Right renal cortex interstitium (tissue), 3 donors: ENCODE measurements at places on chromosomes 4 and X.

DNA sequence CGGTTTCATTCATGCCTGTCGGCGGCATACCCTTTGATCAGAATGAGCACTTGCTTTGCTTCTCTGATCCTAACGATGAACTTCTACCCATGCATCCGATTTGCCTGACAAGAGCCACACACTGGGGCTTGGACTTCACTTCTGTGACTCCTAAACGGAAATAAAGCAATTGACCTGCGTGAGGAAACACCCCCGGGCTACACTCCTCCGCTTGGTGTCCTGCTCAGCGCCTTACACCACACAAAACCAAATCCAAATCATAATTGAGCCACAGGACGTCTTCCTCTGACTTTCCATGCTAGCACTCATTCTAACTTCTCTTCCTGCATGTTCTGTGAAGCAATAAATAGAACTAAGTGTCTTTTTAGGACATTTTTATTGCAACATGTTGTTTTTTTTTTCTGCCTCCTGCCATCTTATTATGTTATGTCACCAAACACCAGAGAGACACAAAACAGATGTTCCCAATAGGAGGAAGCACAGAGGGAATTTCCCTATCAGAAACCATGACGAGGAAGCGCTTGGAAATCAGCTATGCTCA, 110.8 kb upstream of the FAM9B start:
- no peak for DNase-seq

GRCh38 chr4:24470666-24471485, 113.5 kb downstream of the DHX15 start:
- no peak for DNase-seq

- DNase-seq, result no peak
Observed at GRCh38 chr4:18252052-18252451, 230.5 kb upstream of the LCORL start.

DNA sequence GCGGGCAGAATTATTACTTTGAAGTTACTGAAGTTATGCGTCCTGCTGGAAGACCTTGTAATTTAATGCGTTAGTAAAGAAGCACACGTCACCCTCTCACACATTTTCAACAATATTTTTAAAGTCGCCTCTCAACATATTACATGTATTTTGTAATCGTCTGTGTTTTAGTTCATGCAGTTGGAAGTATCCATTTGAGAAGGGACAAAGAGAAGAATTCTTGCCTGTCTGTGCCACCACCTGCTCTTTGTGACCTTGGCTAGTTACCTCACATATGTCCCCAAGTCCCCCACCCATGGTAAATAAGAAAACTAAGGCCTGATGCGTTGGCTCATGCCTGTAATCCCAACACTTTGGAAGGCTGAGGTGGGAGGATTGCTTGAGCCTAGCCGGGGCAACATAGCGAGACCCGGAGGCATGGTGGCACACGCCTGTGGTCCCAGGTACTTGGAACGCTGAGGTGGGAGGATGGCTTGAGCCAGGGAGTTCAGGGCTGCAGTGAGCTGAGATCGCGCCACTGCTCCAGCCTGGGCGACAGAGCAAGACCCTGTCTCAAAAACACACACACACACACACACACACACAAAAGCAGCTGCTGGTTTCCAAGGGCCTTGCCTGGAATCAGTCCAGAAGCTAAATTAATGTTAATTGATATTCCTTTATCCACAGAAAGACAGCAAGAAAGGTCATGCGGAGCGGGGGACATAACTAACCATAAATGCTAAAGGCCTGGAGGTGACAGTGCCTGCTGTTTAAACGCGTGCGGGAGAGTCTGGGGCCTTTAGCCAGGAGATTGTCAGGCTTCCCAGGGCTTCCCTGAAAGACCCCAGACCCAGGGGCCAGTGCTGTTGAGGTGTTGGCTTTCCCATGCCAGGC, 811 bp downstream of the TMEM187 start:
- no peak for DNase-seq

DNA sequence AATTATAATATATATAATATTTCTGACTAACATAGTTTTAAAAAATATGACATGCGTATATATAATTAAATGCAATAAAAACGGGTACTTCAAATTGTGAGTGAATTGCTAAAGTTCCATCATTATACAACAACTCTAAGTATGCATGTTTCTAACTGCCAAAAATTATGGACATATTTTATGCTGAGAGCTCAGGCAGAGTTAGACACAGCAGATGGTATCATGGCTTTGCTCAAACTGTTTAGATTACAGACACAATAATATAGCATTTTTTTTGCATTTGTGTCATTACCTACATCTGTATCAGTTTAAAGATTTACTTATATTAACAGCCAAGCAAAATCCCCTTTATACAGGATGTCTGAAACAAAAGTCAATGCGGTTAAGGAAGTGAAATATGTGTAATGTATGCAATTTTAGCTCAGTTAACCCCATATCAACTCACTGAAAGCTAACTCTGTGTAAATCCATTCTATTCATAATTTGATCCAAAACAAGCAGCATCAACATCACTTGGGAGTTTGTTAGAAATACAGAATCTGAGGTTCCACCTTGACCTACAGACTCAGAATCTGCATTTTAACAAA, 119.1 kb upstream of the CNKSR2 start:
- no peak for DNase-seq
